Activated CD4-positive, alpha-beta T cell treated with anti-CD3 and anti-CD28 coated beads for 36 hours (primary cell): ENCODE measurements at places on chromosomes 3 and 15. TPM values are rescaled to one million over a fixed set of nuclear protein-coding genes. Genes with fewer than 3 reads are reported as not detected.
A peak's percentile ranks its signal among the peaks of the same experiment; 100 is the strongest.

GRCh38 chr3:127747066-127747465 lies 74.3 kb downstream of the ABTB1 start:
- H3K36me3 ChIP-seq: no peaks in the 10 kb centered on the region
- peaks cover 9% of the 10 kb centered on the region for H3K4me1 ChIP-seq
- no peak overlapping the region for H3K4me3 ChIP-seq
- H3K27me3 ChIP-seq: peaks cover 6% of the 10 kb centered on the region

DNA sequence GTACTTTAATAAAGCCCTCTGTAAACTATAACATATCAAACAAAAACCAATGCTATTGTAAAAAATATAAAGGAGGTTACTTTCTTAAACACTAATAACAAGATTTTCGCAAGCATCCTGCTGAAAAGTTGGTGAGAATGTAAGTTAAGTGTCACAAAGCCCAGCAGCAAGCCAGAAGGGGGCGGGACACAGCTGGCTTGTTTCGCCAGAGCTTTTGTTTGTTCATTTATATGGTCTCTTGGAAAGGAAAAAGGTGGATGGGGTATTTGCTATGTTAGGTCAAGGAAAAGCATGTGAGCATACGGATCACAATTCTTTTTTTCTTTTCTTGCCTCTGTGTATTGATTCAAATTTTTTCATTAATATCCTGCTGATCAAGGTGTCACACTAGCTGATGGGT lies 59.9 kb downstream of the HACD2 start:
- H3K27me3 ChIP-seq: no peaks in the 10 kb centered on the region
- no peak overlapping the region for H3K27ac ChIP-seq
- DNase-seq: no peak
- peaks cover 53% of the 10 kb centered on the region for H3K4me1 ChIP-seq

DNA sequence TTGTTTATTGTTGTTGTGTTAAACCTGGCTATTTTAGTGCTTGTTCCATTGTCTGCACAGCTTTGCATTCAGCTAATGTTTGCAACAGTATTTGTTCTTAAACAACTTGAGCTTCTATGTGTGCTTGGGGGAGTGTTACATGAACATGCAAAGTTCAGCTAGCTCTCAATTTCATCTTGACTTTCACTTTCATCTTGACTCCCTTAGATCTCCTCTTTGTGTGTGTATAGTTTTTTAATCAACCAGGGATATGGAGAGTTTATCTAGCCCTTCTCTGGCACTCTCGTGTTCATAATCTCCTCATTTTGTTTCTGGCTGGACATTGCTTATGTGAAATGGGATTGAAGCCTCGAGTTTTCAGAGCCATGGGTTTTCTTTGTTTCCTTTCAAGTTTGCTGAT lies 212.4 kb upstream of the ZBTB20 start:
- H3K36me3 ChIP-seq: no peaks in the 10 kb centered on the region
- no peak overlapping the region for H3K27ac ChIP-seq
- H3K4me3 ChIP-seq: no peak overlapping the region
- H3K4me1 ChIP-seq: peaks cover 7% of the 10 kb centered on the region

- no peaks in the 10 kb centered on the region for H3K27me3 ChIP-seq
- no peak for DNase-seq
- H3K4me3 ChIP-seq: no peak overlapping the region
- no peaks in the 10 kb centered on the region for H3K4me1 ChIP-seq
- H3K36me3 ChIP-seq: no peaks in the 10 kb centered on the region
Observed at GRCh38 chr3:64809086-64809485, 121.3 kb upstream of the ADAMTS9 start.

DNA sequence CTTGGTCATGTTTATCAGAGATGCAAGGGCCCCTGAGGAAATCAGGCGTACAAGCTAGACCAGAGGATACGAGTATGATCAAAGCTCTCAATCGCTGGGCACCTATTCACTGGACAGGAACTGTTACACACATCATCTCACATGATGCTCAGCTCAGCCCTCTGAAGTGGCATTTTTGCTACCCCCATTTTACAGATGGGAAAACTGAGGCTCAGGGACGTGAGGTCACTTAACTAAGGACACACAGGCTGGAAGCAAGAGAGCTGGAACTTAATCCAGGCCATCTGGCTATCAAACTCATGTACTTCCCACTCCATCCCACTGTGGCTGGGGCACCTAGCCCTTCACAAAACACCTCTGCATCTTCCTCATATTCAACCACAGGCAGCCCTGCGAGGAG lies 72.9 kb upstream of the SLC6A1 start:
- H3K4me1 ChIP-seq: no peaks in the 10 kb centered on the region
- H3K27ac ChIP-seq: no peak overlapping the region
- no peaks in the 10 kb centered on the region for H3K36me3 ChIP-seq
- H3K27me3 ChIP-seq: peaks cover 16% of the 10 kb centered on the region

GRCh38 chr15:88238618-88239430 lies 17.7 kb downstream of the NTRK3 start:
- no peaks in the 10 kb centered on the region for H3K4me1 ChIP-seq
- no peak overlapping the region for H3K4me3 ChIP-seq
- no peaks in the 10 kb centered on the region for H3K36me3 ChIP-seq
- H3K27me3 ChIP-seq: peaks cover 8% of the 10 kb centered on the region

- no peak overlapping the region for H3K27ac ChIP-seq
- no peak overlapping the region for H3K4me3 ChIP-seq
- DNase-seq: no peak
- no peaks in the 10 kb centered on the region for H3K27me3 ChIP-seq
- no peaks in the 10 kb centered on the region for H3K4me1 ChIP-seq
Observed at GRCh38 chr15:87403973-87404372, 852.6 kb downstream of the NTRK3 start.

MOBP gene
- total RNA-seq: not detected

GRCh38 chr15:25939122-25939521 lies 76.0 kb upstream of the ATP10A start:
- H3K27me3 ChIP-seq: no peaks in the 10 kb centered on the region
- no peaks in the 10 kb centered on the region for H3K36me3 ChIP-seq
- no peak for DNase-seq

CIDEC gene
- not detected for total RNA-seq

DNA sequence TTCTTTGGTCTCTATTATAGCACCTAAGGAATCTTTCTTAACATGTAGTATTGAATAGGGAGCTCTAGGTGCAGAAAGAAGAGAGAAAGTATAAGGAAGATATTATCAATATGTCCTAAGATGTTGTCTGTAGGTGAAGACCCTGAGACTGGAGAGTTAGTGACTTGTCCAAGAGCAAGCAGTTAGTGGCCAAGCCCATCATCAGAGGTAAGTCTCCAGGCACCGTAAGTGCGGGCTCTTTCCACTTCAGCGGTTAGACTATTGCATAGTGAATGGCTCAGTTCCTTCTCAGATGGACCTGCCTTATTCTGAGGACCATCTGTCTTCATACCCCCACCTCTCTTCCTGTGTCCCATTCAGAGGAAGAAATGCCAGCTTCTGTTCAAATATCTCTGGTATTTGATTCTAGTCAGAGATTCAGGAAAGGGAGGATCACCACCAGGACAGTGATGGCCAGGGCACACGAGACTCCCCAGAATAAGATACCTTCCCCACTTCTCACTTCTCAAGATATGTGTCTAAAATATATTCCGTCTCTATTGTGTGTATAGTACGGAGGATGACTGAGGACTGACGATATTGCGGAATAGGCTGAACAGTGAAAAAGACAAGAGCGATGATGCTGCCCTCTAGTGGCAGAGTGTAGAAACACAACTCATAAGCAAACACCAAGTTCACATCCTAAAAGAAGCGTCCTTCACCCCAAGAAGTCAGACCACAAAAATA lies 19.1 kb upstream of the ADGRG7 start:
- DNase-seq: peak; percentile 72
- H3K4me1 ChIP-seq: peaks cover 3% of the 10 kb centered on the region
- no peaks in the 10 kb centered on the region for H3K27me3 ChIP-seq
- no peak overlapping the region for H3K27ac ChIP-seq

DNA sequence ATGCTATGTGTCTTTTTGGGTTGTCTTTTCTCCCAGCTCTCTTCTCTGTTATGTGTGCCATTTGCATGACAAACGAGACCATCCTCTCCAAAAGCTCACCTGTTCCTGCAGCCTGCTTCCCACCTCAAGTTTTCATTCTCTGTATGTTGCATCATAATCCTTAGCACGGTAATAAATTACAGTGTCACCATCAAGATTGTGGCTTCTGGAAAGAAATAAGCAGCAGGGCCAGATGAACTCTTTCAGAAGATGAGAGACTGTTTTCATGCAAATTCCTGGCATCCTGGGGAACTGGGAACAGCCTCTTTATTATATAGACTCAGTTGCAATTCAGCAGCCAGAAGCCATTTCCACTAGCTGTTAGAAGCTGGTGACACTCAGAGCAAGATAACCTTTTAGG lies 436.7 kb downstream of the EPHB1 start:
- H3K4me1 ChIP-seq: no peaks in the 10 kb centered on the region
- no peaks in the 10 kb centered on the region for H3K27me3 ChIP-seq
- no peak for DNase-seq
- H3K4me3 ChIP-seq: no peak overlapping the region
- no peaks in the 10 kb centered on the region for H3K36me3 ChIP-seq

- H3K36me3 ChIP-seq: no peaks in the 10 kb centered on the region
- no peaks in the 10 kb centered on the region for H3K4me1 ChIP-seq
- no peak overlapping the region for H3K4me3 ChIP-seq
- no peak overlapping the region for H3K27ac ChIP-seq
- H3K27me3 ChIP-seq: peaks cover 9% of the 10 kb centered on the region
- DNase-seq: no peak
Observed at GRCh38 chr3:11185564-11186317, 31.4 kb downstream of the HRH1 start.

RAB6B gene
- total RNA-seq: 0.51 TPM

DNA sequence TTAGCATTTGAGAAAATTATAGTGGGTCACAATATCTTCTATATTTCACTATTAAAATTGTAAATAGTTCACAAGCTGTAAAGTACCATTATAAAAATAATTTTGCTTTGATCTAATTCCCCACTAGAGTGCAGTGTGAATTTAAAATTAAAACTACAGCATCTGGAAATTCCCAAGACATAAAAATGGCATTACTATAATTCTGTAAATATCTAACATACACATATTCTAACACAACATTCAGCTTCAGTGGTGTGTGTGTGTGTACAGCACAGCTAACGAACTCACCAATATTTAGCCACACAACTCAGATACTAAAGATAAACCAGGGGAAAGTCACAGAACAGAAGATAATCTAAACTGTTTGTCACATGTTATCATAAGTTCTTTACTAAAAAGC lies 424.9 kb upstream of the ZNF385D start:
- H3K27me3 ChIP-seq: no peaks in the 10 kb centered on the region
- DNase-seq: no peak
- no peak overlapping the region for H3K27ac ChIP-seq
- no peaks in the 10 kb centered on the region for H3K4me1 ChIP-seq

GRCh38 chr15:98296653-98297052 lies 336.1 kb downstream of the ARRDC4 start:
- no peak for DNase-seq
- H3K27me3 ChIP-seq: peaks cover 19% of the 10 kb centered on the region
- no peak overlapping the region for H3K4me3 ChIP-seq
- H3K4me1 ChIP-seq: peaks cover 1% of the 10 kb centered on the region

SPINT1 gene
- 8.9 TPM for total RNA-seq

GRCh38 chr15:90039996-90040395 lies 38.9 kb downstream of the ZNF710 start:
- H3K4me1 ChIP-seq: peaks cover 64% of the 10 kb centered on the region
- DNase-seq: no peak
- no peaks in the 10 kb centered on the region for H3K27me3 ChIP-seq
- peaks cover 11% of the 10 kb centered on the region for H3K36me3 ChIP-seq

GRCh38 chr15:25241241-25241801 lies 197.5 kb downstream of the UBE3A start:
- no peak for DNase-seq
- no peak overlapping the region for H3K4me3 ChIP-seq
- H3K27me3 ChIP-seq: no peaks in the 10 kb centered on the region
- no peak overlapping the region for H3K27ac ChIP-seq
- H3K4me1 ChIP-seq: no peaks in the 10 kb centered on the region

DNA sequence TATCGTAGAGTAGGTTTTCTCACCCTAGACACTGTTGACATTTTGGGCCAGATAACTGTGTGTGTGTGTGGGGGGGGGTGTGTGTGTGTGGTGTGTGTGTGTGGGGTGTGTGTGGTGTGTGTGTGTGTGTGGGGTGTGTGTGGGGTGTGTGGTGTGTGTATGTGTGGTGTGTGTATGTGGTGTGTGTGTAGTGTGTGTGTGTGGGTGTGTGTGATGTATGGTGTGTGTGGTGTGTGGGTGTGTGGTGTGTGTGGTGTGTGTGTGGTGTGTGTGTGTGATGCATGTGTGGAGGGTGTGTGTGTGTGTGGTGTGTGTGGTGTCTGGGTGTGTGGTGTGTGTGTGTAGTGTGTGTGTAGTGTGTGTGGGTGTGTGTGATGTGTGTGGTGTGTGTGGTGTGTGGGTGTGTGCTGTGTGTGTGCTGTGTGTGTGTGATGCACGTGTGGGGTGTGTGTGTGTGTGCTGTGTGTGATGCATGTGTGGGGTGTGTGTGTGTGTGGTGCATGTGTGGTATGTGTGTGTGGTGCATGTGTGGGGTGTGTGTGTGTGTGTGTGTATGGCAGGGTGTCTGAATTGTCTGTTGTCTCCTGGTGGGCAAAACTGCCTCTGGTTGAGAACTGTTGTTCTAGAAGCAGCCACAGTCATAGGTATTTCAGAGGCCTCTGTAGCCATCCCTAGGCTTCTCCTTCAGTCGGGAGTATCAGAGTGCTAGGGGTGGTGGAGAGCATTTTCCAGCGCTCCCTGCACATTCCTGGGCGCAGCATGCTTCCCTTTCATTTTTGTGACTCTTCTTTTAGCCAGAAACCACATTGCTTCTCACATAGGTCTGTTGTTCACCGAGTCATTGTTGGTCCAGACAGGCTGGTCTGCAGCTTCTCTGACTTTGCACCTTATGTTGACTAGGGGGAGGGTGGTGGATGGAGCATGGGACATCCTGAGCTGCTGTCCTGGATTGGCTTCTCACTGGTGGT lies 84.4 kb downstream of the THSD4 start:
- no peak overlapping the region for H3K27ac ChIP-seq
- H3K4me3 ChIP-seq: no peak overlapping the region
- no peak for DNase-seq

DNA sequence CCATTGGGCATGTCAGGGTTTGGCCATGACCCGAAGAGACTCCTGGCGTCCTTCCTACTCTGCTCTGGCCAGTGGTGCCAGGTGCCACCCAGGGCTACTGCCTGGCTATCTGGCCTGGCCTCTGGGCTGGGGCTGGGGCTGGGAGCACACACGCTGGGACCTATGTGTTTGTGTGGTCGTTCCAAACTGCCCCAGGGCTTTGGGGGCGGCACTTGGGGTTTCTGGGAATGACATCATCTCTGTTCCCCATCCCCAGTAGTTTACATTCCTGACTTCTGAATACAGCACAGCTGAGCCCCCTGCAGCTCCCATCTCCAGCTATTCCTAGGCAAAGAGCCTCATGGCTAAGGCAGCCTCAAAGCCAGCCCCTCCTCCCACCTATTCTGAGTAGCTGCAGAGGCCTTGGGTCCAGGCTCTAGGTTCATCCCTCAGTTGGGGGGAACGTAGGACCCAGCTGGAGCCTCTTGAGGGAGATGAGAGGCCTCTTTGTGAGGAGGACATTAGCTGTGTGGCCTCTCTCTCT lies 24.3 kb downstream of the PLEKHO2 start:
- no peaks in the 10 kb centered on the region for H3K4me1 ChIP-seq
- no peaks in the 10 kb centered on the region for H3K27me3 ChIP-seq
- no peak overlapping the region for H3K27ac ChIP-seq
